Activated CD4-positive, alpha-beta T cell treated with anti-CD3 and anti-CD28 coated beads for 36 hours (primary cell): ENCODE measurements at places on chromosomes 7 and 10. TPM values are rescaled to one million over a fixed set of nuclear protein-coding genes. Genes with fewer than 3 reads are reported as not detected.

Gene SFRP5
- total RNA-seq, result not detected

Gene TMEM229A
- not detected for total RNA-seq

Gene SLC29A3
- total RNA-seq, result 2.6 TPM

Gene ITPRID1
- total RNA-seq, result not detected

Gene IFIT2
- total RNA-seq, result 38.2 TPM

Gene CDNF
- 2.5 TPM for total RNA-seq

Gene ZNF736
- total RNA-seq, result 23.5 TPM

Gene AQP1
- total RNA-seq, result 0.25 TPM

DNA sequence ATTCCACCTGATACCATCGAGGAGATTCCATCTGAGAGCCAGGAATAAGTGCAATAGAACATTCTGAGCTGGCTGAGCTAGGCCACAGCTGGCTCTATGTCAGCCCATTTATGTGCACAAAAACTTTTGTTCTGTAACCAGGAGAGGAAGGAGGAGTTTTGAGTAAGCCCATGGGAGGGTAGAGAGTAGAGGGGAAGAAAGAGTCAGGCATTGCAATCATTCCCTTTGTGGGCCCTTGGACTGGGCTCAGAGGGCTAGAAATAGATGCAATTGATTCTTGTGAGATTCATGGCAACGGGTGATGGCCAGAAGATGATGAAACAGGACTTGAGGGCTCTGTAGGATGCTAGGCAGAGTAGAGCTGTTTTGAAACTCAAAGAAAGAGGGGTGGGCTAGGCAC, 104.6 kb upstream of the KIF5B start:
- no peaks in the 10 kb centered on the region for H3K27me3 ChIP-seq
- H3K36me3 ChIP-seq, result no peaks in the 10 kb centered on the region
- no peak overlapping the region for H3K4me3 ChIP-seq
- no peak overlapping the region for H3K27ac ChIP-seq
- no peaks in the 10 kb centered on the region for H3K4me1 ChIP-seq

DNA sequence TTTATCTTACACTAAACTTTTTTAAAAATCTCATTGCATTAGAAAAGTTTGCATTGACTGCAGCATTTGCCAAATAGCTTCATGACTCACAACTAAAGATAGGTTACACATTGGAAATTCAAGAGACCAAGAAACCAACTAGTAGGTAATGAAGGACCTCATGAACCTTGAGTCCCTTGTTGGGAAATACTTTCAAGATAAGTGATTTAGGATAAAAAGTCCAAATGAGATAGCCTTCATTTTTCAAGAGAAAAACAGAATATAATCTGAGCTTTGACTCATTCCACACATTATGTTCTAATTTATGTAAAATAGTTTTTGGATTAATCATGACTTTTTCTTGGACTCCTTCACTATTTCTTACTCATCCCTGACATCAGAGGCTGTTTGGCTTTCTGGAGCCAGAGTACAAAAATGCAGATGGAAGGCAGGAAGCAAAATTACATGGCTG, 13.1 kb upstream of the LIPF start:
- H3K36me3 ChIP-seq, result no peaks in the 10 kb centered on the region
- H3K27me3 ChIP-seq, result peaks cover 19% of the 10 kb centered on the region
- no peak overlapping the region for H3K4me3 ChIP-seq
- no peaks in the 10 kb centered on the region for H3K4me1 ChIP-seq

DNA sequence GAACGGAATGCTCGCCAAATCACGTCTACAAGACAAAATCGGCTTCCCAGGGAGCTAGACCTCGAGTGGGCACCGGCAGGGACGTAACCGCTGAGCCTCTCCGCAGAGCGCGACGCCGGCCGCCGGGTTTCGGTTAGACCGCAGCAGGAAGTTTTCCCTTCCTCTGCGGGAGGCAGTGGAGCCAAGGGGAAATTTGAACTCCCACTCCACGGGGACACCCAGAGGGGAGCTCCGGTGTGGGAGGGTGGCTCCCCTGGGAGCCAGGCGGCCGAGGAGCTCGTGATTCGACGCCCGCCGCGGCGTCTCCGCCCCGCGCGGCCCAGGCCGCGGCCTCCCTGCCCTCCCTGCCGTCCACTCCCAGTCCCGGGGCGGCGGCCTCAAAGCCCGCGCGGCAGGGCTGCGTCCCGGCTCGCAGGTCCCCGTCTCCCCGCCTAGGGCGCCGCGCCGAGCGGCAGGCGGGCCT, 426 bp downstream of the SYPL1 start:
- peaks cover 63% of the 10 kb centered on the region for H3K4me1 ChIP-seq
- H3K27me3 ChIP-seq, result no peaks in the 10 kb centered on the region
- H3K36me3 ChIP-seq, result peaks cover 3% of the 10 kb centered on the region

DNA sequence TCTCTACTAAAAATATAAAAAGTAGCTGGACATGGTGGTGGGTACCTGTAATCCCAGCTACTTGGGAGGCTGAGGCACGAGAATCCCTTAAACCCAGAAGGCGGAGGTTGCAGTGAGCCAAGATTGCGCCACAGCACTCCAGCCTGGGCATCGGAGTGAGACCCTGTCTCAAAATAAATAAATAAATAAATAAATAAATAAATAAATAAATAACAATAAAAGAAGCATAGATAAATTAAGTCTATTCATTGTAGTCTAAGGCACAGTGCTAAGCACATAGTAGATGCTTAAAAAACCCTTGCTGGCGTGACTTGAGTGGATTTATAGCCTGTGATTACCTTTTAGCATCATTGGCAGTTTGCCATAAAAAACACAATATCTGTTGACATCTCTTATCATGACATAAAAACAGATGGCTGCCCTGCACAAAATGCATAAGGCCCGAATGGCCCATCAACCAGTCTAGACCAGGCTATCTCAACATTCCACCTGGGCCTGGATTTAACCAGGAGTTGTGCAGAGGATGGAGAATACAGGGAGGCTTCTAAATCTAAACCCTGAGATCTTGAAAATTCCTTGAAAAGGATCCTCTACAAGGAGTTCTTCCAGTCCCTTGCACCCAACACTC, 94.9 kb downstream of the PRLHR start:
- no peaks in the 10 kb centered on the region for H3K36me3 ChIP-seq
- no peak for DNase-seq
- no peak overlapping the region for H3K4me3 ChIP-seq

GRCh38 chr10:101655570-101655969, 39.4 kb downstream of the FBXW4 start:
- peaks cover 23% of the 10 kb centered on the region for H3K36me3 ChIP-seq
- no peaks in the 10 kb centered on the region for H3K27me3 ChIP-seq

GRCh38 chr7:69889338-69889975, 291.2 kb downstream of the AUTS2 start:
- no peak overlapping the region for H3K27ac ChIP-seq
- H3K4me3 ChIP-seq, result no peak overlapping the region
- DNase-seq, result no peak
- H3K27me3 ChIP-seq, result no peaks in the 10 kb centered on the region
- H3K4me1 ChIP-seq, result peaks cover 6% of the 10 kb centered on the region

- H3K27me3 ChIP-seq, result no peaks in the 10 kb centered on the region
- peaks cover 46% of the 10 kb centered on the region for H3K4me1 ChIP-seq
- H3K27ac ChIP-seq, result peak overlapping the region; percentile 98
- DNase-seq, result peak; percentile 96
- peak overlapping the region; percentile 94 for H3K4me3 ChIP-seq
- peaks cover 8% of the 10 kb centered on the region for H3K36me3 ChIP-seq
Measured at GRCh38 chr7:66591799-66592596, 36.7 kb upstream of the KCTD7 start.

- no peak overlapping the region for H3K4me3 ChIP-seq
- peaks cover 3% of the 10 kb centered on the region for H3K36me3 ChIP-seq
- peaks cover 2% of the 10 kb centered on the region for H3K27me3 ChIP-seq
- peaks cover 21% of the 10 kb centered on the region for H3K4me1 ChIP-seq
- DNase-seq, result no peak
- H3K27ac ChIP-seq, result no peak overlapping the region
Measured at GRCh38 chr10:609868-610545, 79.5 kb downstream of the DIP2C start.

DNA sequence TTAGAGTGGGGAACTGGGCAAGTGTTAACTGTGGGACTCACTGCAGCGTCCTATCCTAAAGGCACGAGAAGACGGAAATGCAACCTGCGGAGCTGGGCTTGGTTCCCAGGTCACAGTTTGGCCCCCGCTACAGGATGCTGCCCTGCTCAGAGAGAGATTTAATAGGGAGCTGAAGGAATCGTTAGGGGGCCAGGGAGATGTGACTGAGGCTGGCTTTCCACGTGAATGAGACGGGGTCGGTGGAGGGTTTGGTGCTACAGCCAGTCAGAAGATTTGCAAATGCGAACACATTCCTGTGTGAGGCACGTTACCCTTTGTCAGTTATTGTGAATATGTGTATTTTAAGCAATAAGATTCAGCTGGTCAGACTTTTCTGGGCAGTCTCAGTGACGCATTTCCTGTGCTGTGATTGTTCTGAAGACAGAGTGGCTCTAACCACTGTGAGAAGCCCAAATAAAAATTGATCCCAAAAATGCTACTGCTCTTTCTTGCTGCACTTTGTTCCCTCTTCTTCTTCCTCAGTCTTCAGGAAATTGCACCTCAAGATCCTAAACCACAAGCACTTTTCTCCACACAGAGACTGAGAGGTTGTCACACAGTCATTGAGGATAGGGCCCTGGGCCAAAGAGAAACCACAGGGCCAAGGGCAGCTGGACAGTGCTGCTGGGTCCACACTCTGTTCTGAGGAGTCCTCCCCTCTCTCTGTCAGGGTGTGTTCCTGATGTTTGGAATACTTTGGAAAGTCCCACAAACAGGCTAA, 21.2 kb downstream of the CYP17A1 start:
- H3K4me1 ChIP-seq, result peaks cover 6% of the 10 kb centered on the region
- H3K27me3 ChIP-seq, result no peaks in the 10 kb centered on the region
- no peak overlapping the region for H3K27ac ChIP-seq
- no peak for DNase-seq

DNA sequence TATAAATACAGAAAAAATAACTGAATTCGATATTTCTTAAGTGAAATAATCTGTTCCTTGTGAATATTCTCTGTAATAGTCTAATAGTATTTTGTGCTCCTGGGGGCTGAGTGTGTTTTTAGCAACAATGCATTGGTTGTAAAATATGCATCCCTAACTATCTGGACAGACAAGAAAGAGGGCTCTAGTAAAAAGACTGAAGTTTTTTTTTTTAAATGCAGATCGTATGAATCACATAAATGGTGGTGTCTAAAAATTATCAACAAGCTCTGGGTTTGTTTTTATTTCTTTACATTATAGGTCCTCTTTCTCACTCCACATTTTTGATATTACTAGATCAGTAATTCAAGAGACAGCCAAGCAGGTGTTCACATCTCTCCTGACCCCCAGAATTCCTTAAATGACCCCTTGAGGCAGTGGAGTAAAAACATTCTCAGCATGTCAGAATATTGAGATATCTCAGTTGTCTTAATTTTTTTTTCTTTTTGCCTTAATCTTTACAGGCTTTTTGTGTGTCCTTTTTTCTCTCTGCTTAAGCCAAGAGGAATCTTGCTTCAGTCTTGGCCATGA, 18.2 kb downstream of the ARID5B start:
- H3K27me3 ChIP-seq, result no peaks in the 10 kb centered on the region
- H3K36me3 ChIP-seq, result peaks cover 82% of the 10 kb centered on the region
- no peak for DNase-seq
- no peak overlapping the region for H3K4me3 ChIP-seq
- H3K27ac ChIP-seq, result no peak overlapping the region

DNA sequence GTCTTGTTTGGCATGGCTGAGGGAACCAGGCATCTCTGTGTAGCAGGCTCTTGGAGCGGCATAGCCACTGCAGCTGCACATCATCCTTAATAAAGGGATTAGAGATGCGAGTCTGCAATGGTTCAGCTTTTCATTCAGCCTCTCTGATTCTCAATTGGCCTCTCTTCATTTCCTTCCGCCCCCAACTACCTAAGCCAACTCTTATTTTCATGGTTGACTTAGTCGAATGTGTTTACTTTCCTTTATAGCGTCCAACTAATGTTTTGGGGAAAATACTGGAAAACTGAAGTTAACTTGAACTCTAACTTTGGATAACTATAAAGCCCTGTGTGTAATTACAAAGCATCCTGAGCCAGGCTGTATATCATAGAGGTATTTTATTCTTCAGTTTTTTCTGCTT, 202.2 kb upstream of the KIAA1217 start:
- H3K4me3 ChIP-seq, result no peak overlapping the region
- DNase-seq, result no peak
- H3K27ac ChIP-seq, result no peak overlapping the region
- no peaks in the 10 kb centered on the region for H3K36me3 ChIP-seq
- no peaks in the 10 kb centered on the region for H3K4me1 ChIP-seq

DNA sequence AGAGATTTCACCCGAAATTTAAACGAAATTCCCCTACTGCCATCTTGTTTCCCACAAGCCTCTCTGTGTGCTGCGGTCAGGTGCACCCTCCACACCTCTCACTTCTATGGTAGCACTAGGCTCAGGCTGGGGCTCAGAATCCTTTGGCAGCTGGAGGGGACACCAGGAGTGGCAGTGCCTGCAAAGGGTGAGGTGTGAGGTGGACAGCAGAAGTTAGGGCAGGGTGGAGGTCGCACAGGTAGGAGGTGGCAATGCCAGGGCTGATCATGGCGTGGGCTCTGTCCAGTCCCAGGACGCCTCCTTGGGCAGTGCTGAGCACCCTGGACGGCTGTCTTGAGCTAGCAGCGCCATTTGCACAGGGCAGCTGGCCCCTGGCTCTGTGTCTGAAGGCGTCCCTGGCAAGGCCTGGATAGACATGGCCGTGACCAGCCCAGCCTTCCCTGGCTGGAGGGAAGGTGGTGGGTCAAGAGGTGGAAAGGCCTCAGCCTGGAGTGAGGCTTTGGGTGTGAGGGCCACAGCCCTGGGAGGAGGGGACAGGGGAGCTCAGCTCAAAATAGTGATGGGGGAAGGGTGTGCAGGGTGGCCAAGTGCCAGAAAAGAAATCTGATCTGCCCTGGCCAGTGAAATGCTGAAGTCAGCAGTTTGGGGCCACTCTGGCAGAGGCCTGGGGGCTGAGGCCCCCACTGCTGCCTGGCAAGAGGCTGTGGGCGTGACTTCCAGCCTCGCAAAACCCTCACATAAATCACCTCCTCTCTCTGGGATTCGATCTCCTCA, 40.0 kb downstream of the ZCCHC24 start:
- no peaks in the 10 kb centered on the region for H3K36me3 ChIP-seq
- no peaks in the 10 kb centered on the region for H3K4me1 ChIP-seq
- H3K27ac ChIP-seq, result no peak overlapping the region
- no peak overlapping the region for H3K4me3 ChIP-seq
- DNase-seq, result no peak

DNA sequence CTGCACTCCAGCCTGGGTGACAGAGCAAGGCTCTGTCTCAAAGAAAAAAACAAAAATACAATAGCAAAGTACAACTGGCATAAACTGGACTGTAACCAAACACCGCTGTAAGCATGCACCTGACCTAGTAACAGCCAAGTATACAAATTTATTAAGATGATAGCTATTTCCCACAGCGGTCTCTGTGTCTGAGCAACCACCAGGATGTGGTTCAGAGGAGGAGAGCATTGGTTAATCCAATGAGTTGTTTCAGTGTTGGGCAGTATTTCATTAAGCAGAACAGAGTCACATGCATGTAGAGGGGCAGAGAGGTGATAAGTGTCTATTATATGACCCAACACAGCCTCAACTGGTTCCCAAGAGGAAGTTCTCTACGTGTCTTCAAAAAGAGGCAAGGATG, 4.0 kb downstream of the SLC16A12 start:
- no peak overlapping the region for H3K4me3 ChIP-seq
- no peak for DNase-seq
- H3K36me3 ChIP-seq, result no peaks in the 10 kb centered on the region
- peaks cover 11% of the 10 kb centered on the region for H3K4me1 ChIP-seq
- peaks cover 43% of the 10 kb centered on the region for H3K27me3 ChIP-seq
